Stimulated activated CD4-positive, alpha-beta T cell treated with anti-CD3 and anti-CD28 coated beads, Interleukin-15, amount 100 ng/mL, for 24 hours (primary cell): ENCODE measurements at places on chromosomes 2 and 18.

DNA sequence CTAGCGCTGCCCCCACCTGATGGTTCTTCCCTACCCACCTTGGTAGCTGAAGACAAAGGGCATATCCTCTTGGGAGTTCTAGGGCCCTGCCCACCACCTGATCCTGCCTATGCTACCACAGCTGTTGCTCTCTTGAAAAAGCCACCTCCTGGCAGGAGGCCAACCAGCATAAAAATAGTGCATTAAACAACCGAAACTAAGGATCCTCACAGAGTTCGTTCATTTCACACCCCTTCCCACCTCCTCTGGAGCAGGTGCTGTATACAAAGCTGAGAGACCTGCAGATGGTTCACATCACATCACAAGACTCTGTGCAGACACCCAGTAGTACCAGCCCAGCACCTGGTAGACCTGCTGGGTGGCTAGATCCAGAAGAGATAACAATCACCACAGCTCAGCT, 1348.0 kb upstream of the TMEFF2 start:
- DNase-seq, result no peak

- DNase-seq, result peak; percentile 23
These were observed 220.4 kb downstream of the ZNF516 start for GRCh38 chr18:76274468-76275289.

DNA sequence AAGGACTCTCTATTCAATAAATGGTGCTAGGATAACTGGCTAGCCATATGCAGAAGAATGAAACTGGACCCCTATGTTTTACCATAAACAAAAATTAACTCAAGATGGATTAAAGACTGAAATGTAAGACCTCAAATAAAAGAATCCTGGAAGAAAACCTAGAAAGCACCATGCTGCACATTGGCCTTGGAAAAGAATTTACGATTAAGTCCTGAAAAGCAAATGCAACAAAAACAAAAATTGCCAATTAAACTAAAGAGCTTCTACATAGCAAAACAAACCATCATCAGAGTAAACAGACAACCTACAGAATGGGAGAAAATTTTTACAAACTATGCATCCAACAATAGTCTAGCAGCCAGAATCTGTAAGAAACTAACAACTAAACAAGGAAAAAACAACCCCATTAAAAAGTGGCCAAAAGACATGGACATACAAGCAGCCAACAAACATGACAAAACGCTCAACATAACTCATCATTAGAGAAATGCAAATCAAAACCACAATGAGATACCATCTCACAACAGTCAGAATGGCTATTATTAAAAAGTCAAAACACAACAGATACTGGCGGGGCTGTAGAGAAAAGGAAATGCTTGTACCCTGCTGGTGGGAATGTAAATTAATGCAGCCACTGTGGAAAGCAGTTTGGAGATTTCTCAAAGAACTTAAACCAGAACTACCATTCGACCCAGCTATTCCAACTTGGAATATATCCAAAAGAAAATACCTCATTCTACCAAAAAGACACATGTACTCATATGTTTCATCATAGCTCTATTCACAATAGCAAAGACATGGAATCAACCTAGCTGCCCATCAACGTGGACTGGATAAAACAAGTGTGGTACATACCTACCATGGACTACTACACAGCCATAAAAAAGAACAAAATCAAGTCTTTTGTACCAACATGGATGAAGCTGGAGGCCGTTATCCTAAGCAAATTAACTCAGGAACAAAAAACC, 30.6 kb downstream of the SEPTIN10 start:
- no peak for DNase-seq

- no peak for DNase-seq
These were observed 80.0 kb downstream of the SOWAHC start for GRCh38 chr2:109694190-109694589.

GRCh38 chr2:200534572-200534971, 8.6 kb downstream of the SGO2 start:
- DNase-seq, result no peak

DNA sequence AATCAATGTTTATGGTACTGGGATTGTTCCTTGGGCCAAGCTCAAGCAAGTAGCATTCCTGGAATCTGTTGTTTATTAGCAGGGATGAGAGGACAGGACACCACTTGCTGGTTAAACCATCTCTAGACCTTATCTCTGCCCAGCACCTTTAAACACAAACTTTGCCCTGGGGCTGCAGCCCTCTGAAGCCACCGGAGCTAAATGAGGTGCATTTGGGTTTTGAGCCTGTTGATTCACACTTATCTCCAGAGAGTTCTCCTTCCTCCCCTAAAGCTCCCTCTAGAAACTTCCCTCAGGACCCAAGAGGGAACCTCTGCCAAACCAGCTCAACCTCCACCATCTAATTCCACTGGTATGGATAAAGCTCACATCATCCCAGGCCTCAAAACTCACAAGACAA, 94.8 kb upstream of the EPAS1 start:
- no peak for DNase-seq

DNA sequence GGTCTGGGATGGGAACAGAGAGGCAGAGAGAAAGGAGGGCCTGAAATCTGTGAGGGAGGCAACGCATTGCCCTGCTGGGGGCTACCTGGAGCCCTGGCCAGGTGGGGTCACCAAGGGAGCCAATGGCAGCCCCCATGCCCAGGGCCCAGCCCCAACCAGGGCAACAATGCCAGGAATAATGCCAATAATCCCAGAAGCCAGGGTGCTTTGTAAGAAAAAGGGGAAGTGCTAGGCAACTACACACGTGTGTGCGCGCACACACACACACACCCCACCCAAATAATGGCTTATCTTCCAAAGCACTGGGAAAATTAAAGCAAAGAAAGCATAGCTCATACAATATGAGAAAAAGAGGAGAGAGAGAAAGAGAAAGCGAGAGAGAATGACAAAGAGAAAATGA, 7.0 kb upstream of the CLEC4F start:
- no peak for DNase-seq

GRCh38 chr2:102070058-102070642, 72.4 kb upstream of the IL1R1 start:
- DNase-seq, result no peak

DNA sequence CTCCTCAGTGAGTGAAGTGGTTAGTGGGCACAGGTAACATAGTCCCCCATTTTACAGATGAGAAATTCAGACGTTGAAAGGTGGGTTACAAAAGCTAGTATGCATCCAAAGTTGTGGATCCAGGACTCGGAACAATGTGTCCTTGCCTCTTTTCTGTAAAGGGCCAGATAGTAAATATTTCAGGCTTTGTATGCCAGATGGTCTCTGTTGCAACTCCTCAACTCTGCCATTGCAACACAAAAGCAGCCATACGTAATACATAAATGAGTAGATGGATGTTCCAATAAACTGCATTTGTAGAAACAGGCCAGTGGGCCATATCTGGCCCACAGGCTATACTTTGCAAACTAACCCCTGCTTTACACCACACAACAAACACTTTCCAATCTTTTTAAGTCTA, 166.6 kb upstream of the PKDCC start:
- no peak for DNase-seq

DNA sequence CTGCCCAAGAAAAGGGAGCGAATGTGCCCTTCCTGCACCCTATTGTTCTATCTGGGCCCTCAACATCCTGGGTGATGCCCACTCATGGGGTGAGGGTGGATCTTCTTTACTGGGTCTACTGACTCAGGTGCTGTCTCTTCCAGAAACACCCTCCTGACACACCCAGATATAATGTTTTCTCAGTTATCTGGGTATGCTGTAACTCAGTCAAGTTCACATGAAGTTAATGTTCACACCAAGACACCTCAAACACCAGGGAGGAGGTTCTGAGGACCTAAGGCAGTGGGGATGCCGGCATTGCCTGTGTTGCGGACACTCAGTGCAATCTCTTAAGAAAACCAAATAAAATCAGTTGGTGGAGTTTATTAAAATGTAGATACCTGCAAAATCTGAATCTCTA, 500.9 kb downstream of the BCL11A start:
- DNase-seq, result no peak

GRCh38 chr2:29278966-29279365, 163.8 kb downstream of the CLIP4 start:
- DNase-seq, result no peak
